ENCODE measurements at places on chromosomes 4 and X.

- DNase-seq = no peak
- no peak overlapping the region for H3K27ac ChIP-seq
- peaks cover 6% of the 10 kb centered on the region for H3K36me3 ChIP-seq
- H3K4me3 ChIP-seq = no peak overlapping the region
- H3K27me3 ChIP-seq = peaks cover 43% of the 10 kb centered on the region
Measured at GRCh38 chr4:157223456-157223855, 2.9 kb downstream of the GRIA2 start.

DNA sequence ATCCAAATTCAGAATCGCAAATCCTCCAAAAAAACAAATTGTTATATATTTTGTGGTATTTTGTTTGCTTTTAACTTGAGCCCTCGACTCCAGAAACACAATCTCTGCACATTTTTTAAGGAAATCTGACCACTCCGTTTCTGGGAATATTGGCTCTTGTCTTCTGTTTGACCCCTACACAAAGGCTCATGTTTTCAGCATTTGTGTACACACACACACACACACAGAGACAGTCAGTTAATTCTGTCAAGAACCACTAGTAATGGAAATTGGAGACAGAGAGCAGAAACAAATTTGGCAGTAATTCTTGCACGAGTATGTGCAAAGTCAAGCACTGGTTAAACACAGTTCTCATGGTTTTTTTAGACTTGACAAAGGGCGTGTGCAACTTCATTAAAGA, 115.4 kb downstream of the AFAP1 start:
- no peak for DNase-seq
- no peak overlapping the region for H3K27ac ChIP-seq
- no peaks in the 10 kb centered on the region for H3K27me3 ChIP-seq
- H3K4me1 ChIP-seq = peaks cover 29% of the 10 kb centered on the region
- H3K36me3 ChIP-seq = peaks cover 27% of the 10 kb centered on the region

GRCh38 chr4:16150716-16151115, 66.9 kb upstream of the PROM1 start:
- H3K4me1 ChIP-seq = no peaks in the 10 kb centered on the region
- no peaks in the 10 kb centered on the region for H3K27me3 ChIP-seq
- no peak overlapping the region for H3K27ac ChIP-seq
- H3K36me3 ChIP-seq = no peaks in the 10 kb centered on the region
- DNase-seq = no peak

- H3K4me3 ChIP-seq = no peak overlapping the region
- no peaks in the 10 kb centered on the region for H3K36me3 ChIP-seq
- H3K27ac ChIP-seq = no peak overlapping the region
Measured at GRCh38 chr4:17112292-17112659, 213.8 kb upstream of the LDB2 start.

DNA sequence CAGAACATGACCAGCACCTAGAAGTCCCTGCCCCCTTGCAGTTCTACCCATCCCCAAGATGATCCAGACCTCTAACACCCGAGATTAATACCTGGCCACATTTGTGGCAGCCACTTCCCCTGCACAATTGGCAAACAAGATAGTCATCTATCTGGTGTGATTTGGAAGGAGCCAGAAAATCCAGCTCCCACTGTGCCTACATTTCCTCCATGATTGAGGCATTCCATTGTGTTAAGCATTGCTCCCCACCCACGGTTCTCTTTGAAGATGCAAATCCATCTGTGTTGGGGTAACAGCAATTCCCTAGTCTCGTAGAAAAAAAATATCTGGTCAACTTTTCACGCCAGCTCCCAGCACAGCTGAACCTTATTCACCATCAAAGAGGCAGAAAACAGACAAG, 405.0 kb downstream of the BCOR start:
- H3K36me3 ChIP-seq = no peaks in the 10 kb centered on the region
- no peak overlapping the region for H3K4me3 ChIP-seq
- H3K27ac ChIP-seq = no peak overlapping the region
- H3K4me1 ChIP-seq = peaks cover 3% of the 10 kb centered on the region
- H3K27me3 ChIP-seq = no peaks in the 10 kb centered on the region

- H3K4me3 ChIP-seq = no peak overlapping the region
Measured at GRCh38 chrX:31061091-31061490, 10.8 kb downstream of the FTHL17 start.

GRCh38 chr4:48345542-48345941, 4.2 kb downstream of the SLAIN2 start:
- H3K27ac ChIP-seq = no peak overlapping the region
- DNase-seq = no peak
- H3K36me3 ChIP-seq = no peaks in the 10 kb centered on the region
- H3K4me3 ChIP-seq = no peak overlapping the region

DNA sequence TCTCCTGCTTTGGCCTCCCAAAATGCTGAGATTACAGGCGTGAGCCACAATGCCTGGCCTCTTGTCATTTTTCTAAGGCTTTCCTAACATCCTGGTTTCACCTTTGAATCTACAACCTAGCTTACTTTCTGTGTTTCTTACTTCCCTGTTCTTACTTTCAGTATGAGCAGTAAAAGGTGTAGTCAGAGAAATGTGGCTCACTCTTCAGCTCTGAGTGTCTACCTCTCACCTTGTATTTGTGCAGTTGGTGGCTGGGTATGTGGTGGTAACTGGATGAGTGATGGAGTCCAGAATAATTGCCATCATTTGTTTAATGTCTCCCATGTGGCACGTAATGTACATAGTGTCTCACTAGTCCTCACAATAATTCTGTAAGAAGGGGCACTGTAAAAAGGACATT, 19.1 kb upstream of the CXCL11 start:
- H3K27me3 ChIP-seq = peaks cover 30% of the 10 kb centered on the region
- peak; percentile 58 for DNase-seq
- no peak overlapping the region for H3K27ac ChIP-seq
- no peaks in the 10 kb centered on the region for H3K36me3 ChIP-seq
- H3K4me3 ChIP-seq = no peak overlapping the region
- peaks cover 40% of the 10 kb centered on the region for H3K4me1 ChIP-seq

- no peak overlapping the region for H3K27ac ChIP-seq
- H3K27me3 ChIP-seq = no peaks in the 10 kb centered on the region
- H3K4me3 ChIP-seq = no peak overlapping the region
- no peak for DNase-seq
Measured at GRCh38 chrX:25600776-25601175, 537.4 kb upstream of the MAGEB18 start.

- no peaks in the 10 kb centered on the region for H3K27me3 ChIP-seq
- no peak overlapping the region for H3K27ac ChIP-seq
- peaks cover 3% of the 10 kb centered on the region for H3K36me3 ChIP-seq
- peaks cover 7% of the 10 kb centered on the region for H3K4me1 ChIP-seq
Measured at GRCh38 chrX:9578083-9578779, 113.4 kb downstream of the TBL1X start.

DNA sequence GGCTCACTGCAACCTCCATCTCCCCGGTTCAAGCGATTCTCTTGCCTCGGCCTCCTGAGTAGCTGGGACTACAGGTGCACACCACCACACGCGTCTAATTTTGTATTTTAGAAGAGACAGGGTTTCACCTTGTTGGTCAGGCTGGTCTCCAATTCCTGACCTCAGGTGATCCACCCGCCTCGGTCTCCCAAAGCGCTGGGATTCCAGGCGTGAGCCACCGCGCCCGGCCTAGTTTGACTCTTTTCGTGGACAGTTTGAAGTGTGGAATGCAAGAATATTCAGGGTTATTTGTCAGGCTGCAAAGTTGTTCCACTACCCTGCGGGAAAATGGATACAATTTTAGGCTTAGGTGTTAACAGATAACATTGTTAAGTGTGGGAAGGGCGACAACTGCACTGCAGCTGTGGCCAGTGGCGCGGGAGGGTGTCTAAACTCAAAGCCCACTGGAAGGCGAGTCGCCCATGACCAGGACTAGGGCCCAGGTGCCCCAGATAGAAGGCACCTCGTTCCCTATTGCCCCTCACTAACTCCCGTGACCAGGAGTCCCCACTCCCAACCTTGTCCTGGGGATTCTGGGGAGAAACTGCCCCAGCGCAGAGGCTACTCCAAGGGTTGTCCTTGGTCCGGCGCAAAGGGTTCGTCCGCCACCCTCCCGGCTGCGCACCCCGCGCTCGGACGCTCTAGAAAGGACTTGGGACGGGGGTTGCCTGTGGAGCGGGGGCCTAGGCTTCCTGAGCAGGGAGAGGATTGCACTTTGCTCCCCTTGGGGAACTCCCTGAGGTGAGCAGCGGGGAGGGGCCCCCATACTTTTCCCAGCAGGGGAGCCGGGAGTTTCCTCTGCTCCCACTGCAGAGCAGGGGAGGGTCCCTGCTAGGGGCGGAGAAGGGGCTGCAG, 1.1 kb upstream of the CD99 start:
- H3K27me3 ChIP-seq = no peaks in the 10 kb centered on the region
- DNase-seq = no peak
- H3K4me1 ChIP-seq = peaks cover 18% of the 10 kb centered on the region
- H3K4me3 ChIP-seq = no peak overlapping the region

- no peaks in the 10 kb centered on the region for H3K27me3 ChIP-seq
- H3K27ac ChIP-seq = no peak overlapping the region
- no peak overlapping the region for H3K4me3 ChIP-seq
- no peak for DNase-seq
- H3K4me1 ChIP-seq = no peaks in the 10 kb centered on the region
- H3K36me3 ChIP-seq = no peaks in the 10 kb centered on the region
Measured at GRCh38 chrX:133175162-133175561, 43.0 kb downstream of the TFDP3 start.

DNA sequence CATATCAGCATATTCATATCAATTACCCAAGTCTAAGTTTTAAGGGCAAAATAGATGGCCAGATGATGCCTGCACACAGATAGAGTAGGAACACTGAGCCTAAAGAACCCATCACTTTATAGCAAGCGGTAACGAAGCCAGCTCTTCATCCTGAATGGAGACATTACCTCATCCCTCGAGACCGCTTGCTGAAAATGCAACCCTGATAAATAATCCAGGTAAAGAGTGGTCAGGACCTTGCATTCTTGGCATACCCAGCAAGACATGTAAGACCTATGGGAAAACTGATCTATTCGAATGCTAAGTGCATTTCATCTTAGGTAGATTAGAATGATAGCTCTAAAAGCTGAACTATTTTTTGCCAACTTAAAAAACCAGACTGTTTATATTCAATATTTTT, 25.3 kb downstream of the DCHS2 start:
- H3K36me3 ChIP-seq = no peaks in the 10 kb centered on the region
- no peak overlapping the region for H3K27ac ChIP-seq
- peaks cover 18% of the 10 kb centered on the region for H3K27me3 ChIP-seq
- no peak overlapping the region for H3K4me3 ChIP-seq
- no peaks in the 10 kb centered on the region for H3K4me1 ChIP-seq

GRCh38 chr4:38138363-38138762, 178.2 kb downstream of the PTTG2 start:
- no peaks in the 10 kb centered on the region for H3K27me3 ChIP-seq
- peaks cover 10% of the 10 kb centered on the region for H3K4me1 ChIP-seq
- H3K27ac ChIP-seq = no peak overlapping the region
- peaks cover 36% of the 10 kb centered on the region for H3K36me3 ChIP-seq

DNA sequence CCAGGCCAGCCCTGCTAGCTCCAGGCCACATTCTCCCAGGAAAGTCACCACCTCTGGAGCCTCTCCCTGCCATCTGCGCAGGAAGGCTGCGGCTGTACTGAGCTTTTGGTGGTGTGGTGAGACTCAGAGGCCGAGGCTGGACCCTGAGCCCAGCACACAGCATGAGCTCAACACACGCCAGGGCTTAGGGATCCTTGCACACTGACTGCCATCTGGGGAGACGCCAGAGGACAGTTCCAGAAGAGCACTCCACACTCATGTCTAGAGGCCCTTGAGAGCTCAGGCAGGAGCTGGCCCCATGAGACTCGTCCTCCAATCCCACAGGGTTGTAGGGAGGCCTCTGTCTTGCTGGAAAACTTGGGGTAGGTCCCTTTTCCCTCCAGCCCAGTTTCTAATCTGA, 40.6 kb downstream of the ABLIM2 start:
- DNase-seq = no peak
- no peaks in the 10 kb centered on the region for H3K4me1 ChIP-seq
- no peak overlapping the region for H3K27ac ChIP-seq

- H3K4me1 ChIP-seq = peaks cover 86% of the 10 kb centered on the region
- DNase-seq = no peak
- no peak overlapping the region for H3K4me3 ChIP-seq
- no peak overlapping the region for H3K27ac ChIP-seq
- H3K36me3 ChIP-seq = no peaks in the 10 kb centered on the region
- H3K27me3 ChIP-seq = peaks cover 2% of the 10 kb centered on the region
Measured at GRCh38 chr4:80074069-80074468, 1.0 kb upstream of the ANTXR2 start.

GRCh38 chr4:150033901-150034300, 44.3 kb upstream of the DCLK2 start:
- H3K27me3 ChIP-seq = peaks cover 2% of the 10 kb centered on the region
- H3K36me3 ChIP-seq = no peaks in the 10 kb centered on the region
- DNase-seq = no peak
- no peaks in the 10 kb centered on the region for H3K4me1 ChIP-seq

GRCh38 chr4:43411226-43411625, 518.7 kb downstream of the GRXCR1 start:
- no peak overlapping the region for H3K27ac ChIP-seq
- H3K4me3 ChIP-seq = no peak overlapping the region
- H3K27me3 ChIP-seq = no peaks in the 10 kb centered on the region
- no peak for DNase-seq

- H3K27me3 ChIP-seq = no peaks in the 10 kb centered on the region
- H3K4me1 ChIP-seq = no peaks in the 10 kb centered on the region
- no peaks in the 10 kb centered on the region for H3K36me3 ChIP-seq
Measured at GRCh38 chr4:188624370-188624769, 485.1 kb downstream of the TRIML1 start.

GRCh38 chr4:140157341-140157740, 3.4 kb upstream of the MAML3 start:
- no peak overlapping the region for H3K27ac ChIP-seq
- peaks cover 30% of the 10 kb centered on the region for H3K4me1 ChIP-seq
- peak; percentile 52 for DNase-seq
- H3K36me3 ChIP-seq = no peaks in the 10 kb centered on the region
- H3K27me3 ChIP-seq = peaks cover 6% of the 10 kb centered on the region

- no peak overlapping the region for H3K4me3 ChIP-seq
- no peak for DNase-seq
- H3K27ac ChIP-seq = no peak overlapping the region
- H3K4me1 ChIP-seq = no peaks in the 10 kb centered on the region
Measured at GRCh38 chr4:54545663-54546424, 111.9 kb upstream of the KIT start.

GRCh38 chrX:154918060-154918483, 31.9 kb downstream of the F8A1 start:
- H3K36me3 ChIP-seq = no peaks in the 10 kb centered on the region
- DNase-seq = peak; percentile 19
- no peaks in the 10 kb centered on the region for H3K27me3 ChIP-seq
- H3K27ac ChIP-seq = no peak overlapping the region
- no peaks in the 10 kb centered on the region for H3K4me1 ChIP-seq

DNA sequence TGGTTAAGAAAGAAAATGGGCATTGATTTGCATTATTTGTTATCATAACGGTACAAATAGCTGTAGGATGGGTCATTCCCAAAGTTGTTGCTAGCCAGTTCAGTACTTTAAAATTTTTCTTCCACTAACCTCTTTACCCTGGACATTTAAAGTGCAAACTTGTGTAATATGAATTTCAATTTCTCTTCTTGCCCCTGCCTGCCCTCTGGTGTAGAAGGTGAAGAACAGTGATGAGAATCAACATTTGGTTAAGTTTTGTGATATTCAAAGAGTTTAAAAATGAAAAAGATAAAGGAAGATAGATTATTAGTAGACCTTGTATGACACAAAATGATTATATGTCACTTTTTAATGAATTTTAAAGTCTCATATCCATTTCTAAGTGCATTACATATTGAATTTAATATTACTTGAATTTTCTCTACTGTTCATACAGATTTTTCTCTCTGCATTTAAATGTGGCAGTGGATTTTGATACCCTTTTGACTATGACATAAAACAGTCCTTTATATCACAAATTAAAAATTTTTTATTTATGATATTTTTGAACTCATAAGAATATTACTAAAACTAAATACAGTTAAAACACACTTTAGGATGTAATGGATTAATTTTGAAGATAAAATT, 337.7 kb downstream of the BMPR1B start:
- no peaks in the 10 kb centered on the region for H3K36me3 ChIP-seq
- peaks cover 3% of the 10 kb centered on the region for H3K27me3 ChIP-seq
- H3K4me3 ChIP-seq = no peak overlapping the region
- peaks cover 4% of the 10 kb centered on the region for H3K4me1 ChIP-seq
